ENCODE measurements at places on chromosomes 4 and X.

DNA sequence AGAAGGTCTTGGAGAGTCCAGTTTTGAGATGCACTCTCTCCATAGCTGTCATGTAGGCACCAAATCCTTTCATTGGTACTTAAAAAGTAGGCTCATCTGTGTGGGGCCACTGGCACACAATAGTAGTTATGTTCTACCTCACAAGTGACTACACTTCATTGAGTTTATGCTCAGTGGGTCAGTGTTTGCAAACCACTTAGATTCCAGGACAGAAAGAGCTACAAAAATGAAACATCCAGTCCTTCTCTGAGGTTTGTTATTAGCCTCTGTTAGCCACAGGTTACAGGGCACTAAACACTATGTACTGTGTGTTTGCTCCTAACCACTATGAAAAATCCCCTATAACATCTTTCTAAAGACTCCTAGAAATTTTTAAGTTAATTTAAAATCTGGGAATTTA, 13.8 kb downstream of the RAB28 start:
- no peak for DNase-seq

DNA sequence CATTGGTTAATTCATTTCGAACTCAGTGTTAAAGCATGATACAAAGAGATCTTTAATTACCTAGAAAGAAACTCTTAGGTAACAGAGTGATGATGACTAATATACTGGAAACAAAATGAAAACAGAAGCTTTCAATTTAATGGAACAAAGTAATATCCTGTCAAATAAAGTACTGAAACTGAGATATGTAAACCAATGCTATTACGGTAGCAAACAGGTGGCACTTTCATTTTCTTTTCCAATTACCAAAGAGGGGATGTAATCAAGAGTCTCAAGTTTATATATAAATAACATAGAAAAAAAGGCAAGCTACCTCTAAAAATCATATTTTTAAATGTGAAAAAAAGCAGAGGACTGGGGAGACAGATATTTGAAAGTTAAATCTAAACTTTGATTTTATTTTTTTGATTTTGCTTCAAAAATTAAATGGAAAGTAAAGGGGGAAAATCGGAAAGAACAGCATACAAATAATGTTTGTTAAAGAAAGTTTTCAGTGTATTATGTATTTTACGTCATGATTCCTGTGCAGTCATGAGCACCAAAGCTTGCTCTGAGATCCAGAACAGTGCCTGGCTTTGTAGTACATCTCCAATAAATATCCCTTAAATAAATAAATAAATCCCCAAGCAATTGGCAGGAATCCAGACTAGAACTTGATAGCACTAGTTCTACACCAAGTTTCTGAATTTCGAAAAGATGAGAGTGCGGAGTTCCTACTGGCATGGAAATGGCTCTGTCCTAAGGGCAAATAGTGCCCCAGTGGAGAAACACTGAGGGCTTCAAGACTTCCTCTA, 25.0 kb upstream of the RAPGEF2 start:
- no peak for DNase-seq

DNA sequence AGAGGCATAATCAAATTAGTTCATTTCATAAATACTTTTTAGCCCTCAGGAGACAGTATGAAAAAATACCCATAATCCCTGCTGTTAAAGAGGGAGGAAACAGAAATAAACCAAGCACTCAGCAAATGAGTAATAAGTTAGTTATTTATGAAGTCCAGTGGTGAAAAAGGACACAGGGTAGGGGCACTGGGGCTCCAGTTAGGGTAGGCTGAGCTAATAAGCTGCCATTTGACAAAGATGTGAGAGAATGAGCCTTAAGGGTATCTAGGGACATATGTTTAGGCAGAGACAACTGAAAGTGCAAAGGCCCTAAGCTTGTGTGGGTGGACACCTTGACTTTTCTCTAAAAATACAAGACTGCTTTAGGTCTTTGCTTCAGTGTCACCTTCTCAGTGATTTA, 94.4 kb downstream of the IL15 start:
- no peak for DNase-seq

GRCh38 chr4:142130666-142131065, 494.3 kb downstream of the IL15 start:
- DNase-seq, result no peak

GRCh38 chr4:145494666-145495270, 13.1 kb downstream of the SMAD1 start:
- no peak for DNase-seq

DNA sequence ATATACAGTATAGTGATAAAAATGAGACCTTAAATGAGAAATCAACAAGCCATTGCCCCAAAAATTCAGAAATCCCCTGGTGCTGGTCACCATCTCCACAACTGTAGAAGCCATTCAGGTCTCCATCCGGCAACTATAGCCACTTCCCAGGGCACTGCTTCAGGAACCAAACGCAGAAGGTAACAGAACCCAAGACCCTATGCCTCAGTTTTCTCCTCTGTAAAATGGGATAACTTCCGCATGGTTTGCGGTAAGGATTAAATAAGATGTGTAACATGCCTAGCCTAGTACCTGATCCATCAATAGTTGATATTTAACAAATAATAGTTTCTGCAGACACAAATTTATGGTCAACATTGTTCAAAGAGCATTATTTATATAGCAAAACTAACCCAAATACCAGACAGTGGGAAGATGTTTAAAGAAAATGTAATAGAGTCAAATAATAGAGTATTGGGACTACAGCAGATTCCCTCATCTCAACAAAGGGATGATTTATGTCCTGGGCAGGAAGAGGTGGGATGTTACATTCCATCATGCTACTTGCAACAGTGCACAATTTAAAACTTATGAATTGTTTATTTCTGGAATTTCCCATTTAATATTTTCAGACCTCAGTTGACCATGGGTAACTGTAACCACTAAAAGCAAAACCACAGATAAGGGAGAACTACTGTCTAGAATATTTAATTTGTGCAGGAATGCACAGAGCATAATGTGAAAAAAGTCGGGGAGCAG, 30.0 kb downstream of the IRF2 start:
- no peak for DNase-seq

- DNase-seq, result no peak
Observed at GRCh38 chr4:114598191-114599121, at the start of gene UGT8. Gene UGT8, plus strand, starts transcription at chr4:114598807. Its CDS starts 24,074 bp downstream, at chr4:114622881.

GRCh38 chr4:177109769-177110168, 199.9 kb upstream of the NEIL3 start:
- no peak for DNase-seq
